ENCODE measurements at places on chromosomes 7 and 10. TPM values are rescaled to one million over a fixed set of nuclear protein-coding genes. Genes with fewer than 3 reads are reported as not detected.

DNA sequence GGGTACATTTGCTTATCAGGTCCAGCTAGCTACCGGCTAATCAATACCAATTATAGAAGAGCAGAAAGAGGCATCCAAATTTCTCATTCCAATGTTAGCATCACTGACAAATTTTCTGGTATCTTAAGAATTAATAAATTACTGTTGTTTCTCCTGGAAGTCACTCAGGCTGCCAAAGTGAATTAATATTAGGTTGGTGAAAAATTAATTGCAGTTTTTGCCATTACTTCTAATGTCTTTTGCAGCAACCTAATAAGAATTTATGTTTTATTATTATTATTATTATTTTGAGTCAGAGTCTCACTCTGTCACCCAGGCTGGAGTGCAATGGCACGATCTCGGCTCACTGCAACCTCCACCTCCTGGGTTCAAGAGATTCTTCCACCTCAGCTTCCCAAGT lies 979.9 kb downstream of the TYW1 start:
- no peak for DNase-seq

The TSPAN12 gene
- 59.7 TPM for total RNA-seq

DNA sequence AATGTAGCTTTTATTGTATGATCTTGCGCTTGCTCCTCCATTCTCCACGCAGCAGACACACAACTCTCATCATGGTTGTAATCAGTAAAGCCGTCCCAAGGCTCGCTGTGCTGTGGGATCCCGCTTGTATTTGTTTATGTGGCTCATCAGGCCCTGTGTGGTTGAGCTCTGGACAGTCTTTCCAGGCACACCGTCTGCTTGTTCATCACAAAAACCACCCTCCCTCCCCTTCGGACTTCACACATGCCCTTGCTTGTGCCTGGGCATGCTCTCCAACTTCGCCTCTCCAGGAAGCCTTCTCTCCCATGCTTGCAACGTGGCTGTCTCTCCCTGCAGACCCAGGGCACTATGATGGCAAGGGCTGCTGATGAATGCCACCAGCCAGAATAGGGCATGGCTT lies 62.4 kb downstream of the HK1 start:
- no peak for DNase-seq

DNA sequence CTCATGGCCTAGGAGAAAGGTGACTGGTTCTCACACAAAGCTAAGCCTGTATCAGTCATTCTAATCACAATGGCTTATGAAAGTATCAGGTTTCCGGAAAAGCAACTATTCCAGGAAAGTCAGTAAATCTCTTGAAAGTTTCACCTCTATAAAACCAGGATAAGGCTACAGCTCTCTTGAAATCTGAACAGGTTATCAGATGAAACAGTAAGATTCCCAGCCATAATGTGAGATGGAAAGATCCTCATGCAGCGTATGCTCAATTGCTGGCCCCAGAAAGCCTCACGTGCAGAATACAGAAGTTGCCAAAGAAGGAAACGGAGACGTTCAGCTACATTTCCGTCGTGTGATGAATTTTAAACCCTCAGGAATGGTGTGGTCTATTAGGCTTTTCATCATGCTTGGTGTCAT lies 90.0 kb downstream of the PFKFB3 start:
- DNase-seq = no peak

The KCNH2 gene
- total RNA-seq = 104 TPM

The BBIP1 gene
- 26.9 TPM for total RNA-seq

DNA sequence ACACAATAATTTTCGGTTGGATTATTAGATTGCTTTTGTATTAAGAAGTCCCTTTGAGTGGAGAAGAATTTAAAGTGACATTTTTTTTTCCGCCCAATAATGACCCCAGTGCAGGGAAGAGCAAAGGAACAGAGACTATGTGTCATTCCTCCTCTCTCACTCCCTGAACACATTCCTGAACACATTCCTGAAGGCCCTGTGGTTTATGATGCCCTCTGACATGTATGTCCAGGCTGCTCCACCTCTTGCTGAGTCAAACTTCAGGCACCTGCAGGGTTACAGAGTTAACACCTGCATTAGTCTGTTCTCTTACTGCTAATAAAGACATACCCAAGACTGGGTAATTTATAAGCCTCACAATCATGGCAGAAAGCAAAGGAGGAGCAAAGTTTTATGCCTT lies 704.0 kb upstream of the LRRN3 start:
- no peak for DNase-seq

DNA sequence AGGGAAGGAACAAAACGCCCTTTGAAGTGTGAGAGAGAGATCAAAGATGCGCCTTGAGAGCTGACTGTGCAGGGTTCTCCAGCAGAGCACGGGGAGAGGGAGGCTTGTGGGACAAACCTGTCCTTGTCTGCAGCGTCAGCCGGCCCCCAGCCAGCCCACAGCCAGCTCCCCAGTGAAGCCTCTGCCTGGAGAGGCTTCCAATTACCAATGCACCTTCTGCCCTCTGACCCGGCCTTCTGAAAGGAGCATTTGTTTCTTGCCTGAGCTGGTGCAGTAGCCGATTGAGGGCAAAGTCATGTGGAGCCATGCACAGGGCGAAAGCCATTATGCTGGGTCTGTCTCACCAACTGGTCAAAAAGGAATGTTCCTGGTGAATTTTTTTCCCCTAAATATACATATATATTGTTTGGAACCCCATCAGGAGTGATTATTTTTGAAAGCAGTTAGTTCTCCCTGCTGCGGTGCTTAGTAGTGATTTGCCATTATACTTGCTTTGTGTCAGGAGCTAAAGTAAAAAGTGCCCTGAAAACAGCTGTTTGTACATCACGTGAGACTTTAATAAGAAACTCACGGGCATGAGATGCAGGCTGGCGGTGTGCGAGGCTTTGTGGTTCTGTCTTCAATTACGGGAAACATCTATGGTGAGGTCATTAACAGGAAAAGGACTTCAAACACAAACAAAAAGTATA lies 268.6 kb downstream of the KLF6 start:
- no peak for DNase-seq

The PSMG3 gene
- total RNA-seq = 7.3 TPM

The FAM25G gene
- not detected for total RNA-seq

DNA sequence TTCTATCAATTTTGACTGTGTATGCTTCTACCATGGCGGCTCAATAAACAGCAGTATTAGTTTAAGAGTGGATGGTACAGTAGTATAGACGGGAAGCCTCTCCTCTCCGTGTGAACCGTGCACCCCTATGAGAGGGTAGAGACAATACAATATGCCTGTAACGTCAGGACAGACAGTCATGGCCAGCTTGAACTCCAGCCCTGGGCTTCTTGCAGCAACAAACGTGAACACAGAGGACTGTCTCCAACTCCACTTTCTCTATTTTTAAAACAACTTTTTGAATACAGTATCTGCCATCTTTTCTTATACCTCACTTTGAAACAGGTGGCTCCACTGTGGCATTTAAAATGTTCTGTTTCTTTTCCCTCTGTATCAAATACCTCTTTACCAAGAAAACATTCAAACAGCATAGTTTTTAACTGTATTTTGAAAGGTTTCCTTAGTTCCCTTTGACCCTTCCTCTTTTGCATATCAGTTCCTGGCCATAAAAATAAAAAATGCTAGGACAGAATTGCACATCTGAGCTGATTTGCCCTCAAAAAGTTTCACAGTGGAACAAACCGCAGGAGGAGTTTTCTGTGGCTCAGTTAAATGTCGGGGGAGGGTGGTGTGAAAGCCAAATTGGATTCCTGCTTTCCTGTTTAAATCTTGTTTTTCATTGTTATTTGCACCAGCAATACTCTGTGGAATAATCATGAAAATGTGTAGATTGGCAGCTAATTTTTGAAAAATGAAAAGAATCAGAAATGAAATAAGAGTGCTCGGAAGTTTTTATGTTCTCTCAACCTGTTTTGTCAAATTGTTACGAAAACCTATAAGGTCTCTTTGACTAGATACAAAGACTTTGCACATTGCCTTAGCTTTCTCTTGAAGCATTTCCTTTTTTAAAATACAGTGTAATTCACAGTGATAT lies 8.0 kb downstream of the IKZF1 start:
- DNase-seq = no peak

DNA sequence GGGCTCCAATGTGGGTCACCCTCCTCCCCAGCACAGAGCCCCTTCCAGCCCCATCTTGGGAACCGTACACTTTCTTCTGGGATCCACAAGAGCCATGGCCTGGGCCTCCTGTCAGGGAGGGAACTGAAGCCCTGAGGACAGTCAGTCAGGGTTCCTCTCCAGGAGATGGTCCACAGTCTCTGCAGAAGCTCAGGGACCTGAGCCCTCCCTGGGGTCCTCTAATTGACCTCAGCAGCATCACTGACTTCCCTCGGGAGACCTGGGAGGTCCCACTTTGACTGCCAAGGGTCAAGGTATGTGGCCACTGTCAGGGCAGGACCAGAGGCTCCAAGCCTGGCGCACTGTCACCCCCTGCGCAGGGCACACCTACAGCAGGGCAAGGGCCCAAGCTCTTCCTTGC lies 32.3 kb downstream of the NOD1 start:
- no peak for DNase-seq

GRCh38 chr7:158809596-158809995 lies 19.7 kb downstream of the ESYT2 start:
- DNase-seq = no peak

Data from heart left ventricle (tissue), 16 donors.